Right renal cortex interstitium (tissue), 3 donors: ENCODE measurements at places on chromosomes 12 and 14. TPM values are rescaled to one million over a fixed set of nuclear protein-coding genes. Genes with fewer than 3 reads are reported as not detected.

- no peak for DNase-seq
These were observed 79.0 kb downstream of the SUDS3 start for GRCh38 chr12:118455327-118455726.

LAG3 gene
- 0.90 TPM for polyA plus RNA-seq

- no peak for DNase-seq
These were observed 218.9 kb upstream of the TMTC1 start for GRCh38 chr12:30002677-30003076.

CACNA2D4 gene
- polyA plus RNA-seq: 2.3 TPM

NPC2 gene
- polyA plus RNA-seq: 333 TPM

DNA sequence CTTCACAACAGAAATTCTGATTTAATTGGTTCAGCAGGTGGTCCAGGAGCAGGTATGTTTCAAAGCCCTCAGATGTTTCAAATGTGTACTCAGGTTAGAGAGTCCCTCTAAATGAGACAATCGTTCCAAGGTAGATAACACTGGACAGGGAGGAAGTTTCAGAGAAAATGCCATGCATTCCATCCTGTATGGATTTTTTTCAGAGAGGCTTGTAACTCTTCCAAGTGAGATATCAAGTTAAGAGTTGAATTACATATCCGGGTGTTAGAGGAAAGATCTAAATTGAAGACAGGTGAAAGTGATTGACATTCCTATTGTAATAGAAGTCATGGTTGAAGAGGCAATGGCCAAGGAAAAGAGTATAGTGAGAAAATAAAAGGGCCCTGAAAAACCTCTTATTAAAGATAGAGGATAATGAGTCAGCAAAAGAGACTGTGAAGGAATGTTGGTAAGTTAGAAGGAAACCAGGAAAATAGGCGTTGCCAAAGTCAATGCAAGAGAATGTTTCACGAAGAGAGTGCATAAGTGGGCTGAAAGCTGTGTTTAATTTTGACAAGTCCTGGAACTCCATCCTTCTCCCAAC lies 105.8 kb downstream of the BMP4 start:
- DNase-seq: no peak

DNA sequence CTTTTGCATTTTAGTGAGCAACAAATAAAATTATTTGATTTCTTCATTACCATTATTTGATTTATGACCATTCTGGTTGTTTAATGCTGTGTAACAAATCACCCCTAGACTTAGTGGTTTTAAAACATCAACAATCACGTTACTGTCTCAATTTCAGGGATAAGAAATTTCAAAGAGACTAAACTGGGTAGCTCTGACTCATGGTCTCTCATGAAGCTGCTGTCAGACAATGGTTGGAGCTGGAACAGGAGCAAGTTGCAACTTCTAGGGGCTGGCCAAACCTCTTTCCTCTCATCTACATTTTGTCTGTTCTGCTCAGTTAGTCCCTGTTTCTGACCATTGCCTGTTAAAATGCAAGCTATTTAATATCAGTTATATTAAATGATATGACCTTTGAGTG lies 517.0 kb downstream of the KCNH5 start:
- DNase-seq: no peak

DNA sequence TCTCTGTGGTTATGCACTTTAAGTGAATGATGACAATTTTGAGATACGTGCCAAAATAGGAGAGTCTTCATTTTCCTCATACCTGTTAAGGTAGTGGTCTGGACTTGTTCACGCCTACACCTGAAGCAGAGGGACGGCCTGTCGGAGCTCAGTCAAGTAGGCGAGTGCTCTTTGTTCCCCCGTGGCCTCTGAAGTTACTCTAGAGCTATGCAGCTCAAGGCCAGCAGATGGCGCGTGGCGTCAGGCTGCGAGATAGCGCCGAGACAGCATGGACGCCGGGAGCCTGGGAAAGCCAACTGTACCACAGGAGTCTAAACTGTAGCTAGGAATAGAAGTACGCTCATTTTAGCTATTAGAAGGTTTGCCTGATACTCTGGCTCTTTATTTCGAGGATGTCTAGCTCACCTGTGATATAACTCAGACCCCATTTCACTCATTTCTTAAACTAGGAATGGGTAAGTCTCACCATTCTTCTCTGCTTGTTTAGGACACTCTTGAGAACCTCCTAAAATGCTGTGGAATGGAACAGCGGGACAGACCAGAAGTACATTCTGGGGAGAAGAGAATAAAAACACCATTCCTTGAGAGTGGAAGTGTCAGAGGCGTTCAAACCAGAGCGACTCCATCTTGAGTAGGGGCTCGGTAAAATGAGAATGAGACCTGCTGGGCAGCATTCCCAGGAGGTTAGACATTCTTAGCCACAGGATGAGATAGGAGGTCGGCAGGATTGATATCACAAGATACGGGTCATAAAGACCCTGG lies 267.4 kb upstream of the HMGA2 start:
- no peak for DNase-seq

DNA sequence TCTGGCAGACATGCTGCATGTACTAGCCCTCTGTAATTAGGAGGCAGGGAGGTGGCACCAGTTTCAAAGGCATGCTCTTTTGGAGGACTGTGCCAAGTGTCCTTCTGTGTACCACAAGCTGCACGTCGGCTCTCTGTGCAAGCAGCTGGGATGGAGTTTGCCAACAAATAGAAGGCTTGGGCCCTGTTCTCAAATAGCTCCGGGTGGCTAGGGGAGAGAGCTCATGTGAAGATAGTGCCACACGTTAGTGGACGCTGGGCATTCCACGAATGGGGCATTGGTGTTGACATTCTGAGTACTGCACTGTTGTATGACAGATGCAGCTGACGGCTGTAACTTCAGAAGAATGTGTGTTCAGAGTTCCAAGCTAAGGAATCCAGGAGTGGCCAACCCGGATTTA lies 4.4 kb downstream of the AACS start:
- no peak for DNase-seq
